ENCODE measurements at places on chromosomes 12 and 14. TPM values are rescaled to one million over a fixed set of nuclear protein-coding genes. Genes with fewer than 3 reads are reported as not detected.

GRCh38 chr14:96051231-96051630 is 12.1 kb downstream of the C14orf132 start:
- no peak overlapping the region for H3K27ac ChIP-seq
- no peak for DNase-seq
- no peak overlapping the region for H3K4me3 ChIP-seq
- peaks cover 2% of the 10 kb centered on the region for H3K27me3 ChIP-seq
- H3K4me1 ChIP-seq: no peaks in the 10 kb centered on the region

- peaks cover 8% of the 10 kb centered on the region for H3K27me3 ChIP-seq
- H3K4me1 ChIP-seq: no peaks in the 10 kb centered on the region
- no peak overlapping the region for H3K4me3 ChIP-seq
- H3K27ac ChIP-seq: no peak overlapping the region
- no peak for DNase-seq
Measured at GRCh38 chr12:42010257-42010656, 134.4 kb downstream of the GXYLT1 start.

- H3K4me3 ChIP-seq: no peak overlapping the region
- no peaks in the 10 kb centered on the region for H3K27me3 ChIP-seq
- H3K27ac ChIP-seq: no peak overlapping the region
- DNase-seq: no peak
Measured at GRCh38 chr12:129325566-129325965, 472.3 kb downstream of the GLT1D1 start.

- DNase-seq: no peak
- H3K4me3 ChIP-seq: no peak overlapping the region
- no peak overlapping the region for H3K27ac ChIP-seq
- peaks cover 24% of the 10 kb centered on the region for H3K4me1 ChIP-seq
- no peaks in the 10 kb centered on the region for H3K27me3 ChIP-seq
Measured at GRCh38 chr12:104132351-104132956, 5.6 kb downstream of the NFYB start.

GRCh38 chr14:90545382-90545781 is 148.6 kb downstream of the CALM1 start:
- H3K27me3 ChIP-seq: no peaks in the 10 kb centered on the region
- DNase-seq: no peak
- no peaks in the 10 kb centered on the region for H3K36me3 ChIP-seq
- H3K4me1 ChIP-seq: no peaks in the 10 kb centered on the region
- no peak overlapping the region for H3K4me3 ChIP-seq

GRCh38 chr14:102085488-102085887 is 1.4 kb downstream of the HSP90AA1 start:
- peaks cover 80% of the 10 kb centered on the region for H3K4me1 ChIP-seq
- no peaks in the 10 kb centered on the region for H3K27me3 ChIP-seq
- H3K36me3 ChIP-seq: peaks cover 58% of the 10 kb centered on the region
- no peak for DNase-seq
- H3K27ac ChIP-seq: peak overlapping the region; percentile 97

DNA sequence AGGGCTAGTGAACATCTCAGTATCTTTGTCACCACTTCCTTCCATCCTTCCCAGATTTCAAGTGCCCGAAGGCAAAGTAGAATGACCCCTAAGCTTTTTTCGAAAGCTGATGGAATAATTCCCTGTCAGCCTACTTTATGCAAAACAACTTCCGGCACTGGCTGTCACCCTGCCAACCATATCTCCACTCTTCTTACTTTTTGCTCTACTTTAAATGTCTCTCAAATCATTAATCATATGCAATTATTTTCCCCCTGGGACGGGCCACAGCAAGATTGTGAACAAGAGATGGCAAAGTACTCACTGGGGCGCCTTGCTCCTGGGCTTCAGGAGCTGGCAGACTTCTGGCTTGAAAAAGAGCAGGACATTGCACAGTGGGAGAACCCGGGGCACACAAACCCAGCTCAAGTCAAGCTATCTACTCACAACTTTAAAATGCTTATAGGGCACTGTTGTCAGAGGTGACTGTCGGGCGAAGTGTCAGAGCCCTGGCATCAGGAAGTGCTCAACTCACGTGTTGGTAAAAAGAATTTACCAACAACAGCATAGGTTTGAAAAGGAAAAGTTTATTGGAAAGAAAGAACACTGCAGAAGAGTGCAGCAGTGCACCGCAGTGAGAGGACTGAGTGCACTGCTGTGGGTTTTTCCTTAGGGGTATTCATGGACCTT is 373.5 kb downstream of the PAWR start:
- no peak for DNase-seq
- H3K4me3 ChIP-seq: no peak overlapping the region
- no peaks in the 10 kb centered on the region for H3K36me3 ChIP-seq
- no peaks in the 10 kb centered on the region for H3K27me3 ChIP-seq
- no peaks in the 10 kb centered on the region for H3K4me1 ChIP-seq

GRCh38 chr12:31011746-31012566 is 61.7 kb upstream of the DDX11 start:
- no peaks in the 10 kb centered on the region for H3K4me1 ChIP-seq
- H3K36me3 ChIP-seq: no peaks in the 10 kb centered on the region
- H3K27ac ChIP-seq: no peak overlapping the region

- H3K27me3 ChIP-seq: peaks cover 5% of the 10 kb centered on the region
- no peak overlapping the region for H3K4me3 ChIP-seq
- no peaks in the 10 kb centered on the region for H3K36me3 ChIP-seq
- no peak for DNase-seq
Measured at GRCh38 chr14:24068711-24069410, 2.5 kb upstream of the CPNE6 start.

KERA gene
- not detected for total RNA-seq

PKP2 gene
- total RNA-seq: not detected

CEP290 gene
- total RNA-seq: 15.5 TPM

PPP1R36 gene
- not detected for total RNA-seq

TSPAN9 gene
- 0.44 TPM for total RNA-seq
